Fibroblast of skin of right quadriceps (primary cell): ENCODE measurements at places on chromosomes 6 and 20.

GRCh38 chr20:57879779-57880570 is 170.2 kb upstream of the PMEPA1 start:
- peak; percentile 54 for DNase-seq

DNA sequence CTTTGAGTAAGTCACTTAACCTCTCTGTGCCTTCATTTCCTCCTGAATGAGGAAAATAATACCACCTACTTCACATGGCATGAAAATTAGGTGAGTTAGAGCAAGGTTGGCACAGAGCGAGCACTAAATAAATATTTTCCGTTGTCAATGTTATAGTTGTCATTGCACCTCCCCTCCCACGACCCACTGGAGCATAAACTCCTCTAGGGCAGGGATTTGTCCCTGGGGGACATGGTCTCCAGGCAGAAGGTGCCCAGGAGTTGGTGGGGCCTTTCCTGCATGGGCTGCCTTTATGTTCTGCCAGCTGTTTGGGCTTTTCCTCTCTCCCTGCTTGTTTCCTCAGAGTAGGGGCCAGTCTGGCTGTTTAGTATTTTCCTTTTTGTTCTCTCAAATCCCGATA is 1.3 kb upstream of the ANGPT4 start:
- no peak for DNase-seq

GRCh38 chr20:46058599-46059281 is 29.7 kb downstream of the SLC12A5 start:
- DNase-seq = no peak

- DNase-seq = no peak
Observed at GRCh38 chr6:6645261-6645917, 56.9 kb downstream of the LY86 start.

DNA sequence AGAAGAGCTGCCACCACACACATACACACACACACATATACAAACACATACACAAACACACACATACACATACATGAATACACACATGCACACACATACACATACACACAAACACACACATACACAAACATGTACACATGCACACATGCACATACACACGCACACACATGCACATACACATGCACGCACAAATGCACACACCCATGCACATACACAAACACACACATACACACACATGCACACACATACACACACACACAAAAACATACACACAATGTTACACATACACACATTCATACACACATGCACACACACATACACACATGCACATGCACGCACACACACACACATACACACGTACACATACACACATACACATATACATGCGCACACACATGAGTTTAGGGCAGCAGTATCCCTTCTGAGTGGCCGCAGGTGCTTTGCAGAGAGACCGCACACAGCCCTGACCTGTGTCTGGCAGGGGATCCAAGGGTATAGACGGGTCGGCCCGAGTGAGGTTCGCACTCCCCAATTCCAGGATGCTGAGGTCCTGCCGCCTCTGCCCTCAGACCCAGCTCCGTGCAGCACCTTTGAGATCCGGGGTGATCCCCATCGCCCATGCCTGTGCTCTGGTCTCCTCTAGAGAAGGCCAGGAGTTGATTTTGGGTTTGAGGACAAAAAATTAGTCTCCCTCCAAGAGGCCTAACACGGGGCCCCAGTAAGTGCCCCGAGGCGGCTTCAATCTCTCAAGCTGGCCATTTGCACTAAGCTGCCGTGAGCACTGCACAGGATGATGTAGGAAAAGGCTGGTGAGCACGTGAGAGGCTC is 56.8 kb downstream of the TMEM242 start:
- no peak for DNase-seq

DNA sequence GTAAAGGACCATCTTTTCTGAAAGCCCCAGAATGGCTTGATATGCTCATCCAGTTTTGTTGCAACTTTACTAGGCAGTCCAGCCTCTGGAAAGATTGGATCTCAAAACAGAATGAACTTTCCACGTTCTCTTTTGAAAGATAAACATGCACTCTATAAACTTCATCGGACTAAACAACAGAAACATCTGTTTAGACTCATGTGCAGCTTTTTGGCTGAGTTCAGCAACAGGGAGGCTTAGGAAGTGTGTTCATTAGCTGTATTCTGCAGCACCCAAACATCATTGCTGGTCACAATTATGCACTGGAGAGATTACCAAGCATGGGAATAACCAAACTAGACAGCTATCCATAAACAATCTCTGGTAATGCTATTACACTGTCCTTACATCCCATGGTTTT is 180.5 kb downstream of the TENT5A start:
- DNase-seq = no peak

- no peak for DNase-seq
Observed at GRCh38 chr20:4779616-4780015, 57.9 kb downstream of the PRND start.

GRCh38 chr20:37939701-37940560 is 37.0 kb downstream of the VSTM2L start:
- DNase-seq = no peak

- no peak for DNase-seq
Observed at GRCh38 chr20:63216849-63217471, 1.0 kb upstream of the YTHDF1 start.

GRCh38 chr6:118843685-118844390 is 50.1 kb upstream of the ASF1A start:
- DNase-seq = peak; percentile 7

DNA sequence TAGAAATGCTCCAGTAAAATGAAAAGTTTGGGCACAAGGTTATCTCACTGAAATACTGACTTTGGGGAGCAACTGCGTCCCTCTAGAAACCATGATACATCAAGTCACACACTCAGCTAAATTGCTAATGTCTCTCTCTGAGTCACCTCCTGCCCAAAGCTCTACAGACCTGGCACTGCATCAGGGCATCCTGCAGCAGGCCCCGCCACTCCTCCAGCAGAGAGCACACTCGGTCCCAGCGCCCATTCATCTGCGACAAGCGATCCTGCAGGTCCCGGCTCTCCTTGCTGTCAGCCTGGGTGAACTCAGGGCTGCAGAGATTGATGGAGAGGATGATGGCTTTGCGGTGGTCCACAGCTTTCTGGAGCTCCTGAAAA is 329.0 kb downstream of the ESR1 start:
- no peak for DNase-seq

- DNase-seq = peak; percentile 59
Observed at GRCh38 chr6:48641544-48641943, 530.5 kb upstream of the PTCHD4 start.

- DNase-seq = no peak
Observed at GRCh38 chr6:159229651-159230051, 60.5 kb downstream of the FNDC1 start.

DNA sequence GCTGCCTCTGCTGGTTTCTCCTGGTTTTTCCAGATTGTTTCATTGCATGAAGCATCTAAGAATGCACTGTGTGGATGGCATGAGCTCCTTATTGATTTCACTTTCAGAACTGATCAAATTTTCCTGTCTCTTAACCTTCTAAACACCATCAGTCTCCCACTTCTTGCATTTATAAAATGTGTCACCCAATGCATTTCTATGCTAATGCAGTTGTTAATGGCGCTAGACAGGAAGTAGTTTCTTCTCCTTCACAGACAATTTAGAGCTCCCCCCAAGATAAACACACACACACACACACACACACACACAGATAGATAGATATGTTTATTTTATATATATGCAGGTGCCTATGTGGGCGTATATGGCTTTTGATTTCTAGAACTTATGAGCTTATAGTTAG is 45.6 kb upstream of the FOXA2 start:
- DNase-seq = no peak

DNA sequence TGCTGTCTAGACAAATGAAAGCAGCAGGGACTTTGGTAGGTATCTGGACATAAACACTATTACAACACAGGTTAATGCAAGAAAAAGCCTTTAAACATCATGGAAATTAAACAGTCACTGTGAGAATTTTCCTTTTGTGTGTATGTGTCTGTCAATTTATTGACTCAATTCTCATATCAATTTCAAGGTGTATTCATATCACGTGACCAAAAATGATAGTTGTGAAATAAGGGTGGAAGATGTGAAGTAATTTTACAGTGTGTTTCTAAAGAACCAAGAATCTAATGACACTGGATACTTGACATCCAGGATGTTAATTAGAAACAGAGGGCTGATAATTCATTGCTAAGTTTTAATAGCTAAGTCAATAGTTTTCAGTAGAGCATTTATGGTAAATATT is 244.0 kb downstream of the TMEM242 start:
- DNase-seq = no peak

- no peak for DNase-seq
Observed at GRCh38 chr6:38179794-38180430, 360.4 kb downstream of the ZFAND3 start.
